AG20443 (cell line): ENCODE measurements at places on chromosomes 5 and 9.

- DNase-seq = no peak
These were observed 39.5 kb downstream of the C9orf152 start for GRCh38 chr9:110168486-110168885.

DNA sequence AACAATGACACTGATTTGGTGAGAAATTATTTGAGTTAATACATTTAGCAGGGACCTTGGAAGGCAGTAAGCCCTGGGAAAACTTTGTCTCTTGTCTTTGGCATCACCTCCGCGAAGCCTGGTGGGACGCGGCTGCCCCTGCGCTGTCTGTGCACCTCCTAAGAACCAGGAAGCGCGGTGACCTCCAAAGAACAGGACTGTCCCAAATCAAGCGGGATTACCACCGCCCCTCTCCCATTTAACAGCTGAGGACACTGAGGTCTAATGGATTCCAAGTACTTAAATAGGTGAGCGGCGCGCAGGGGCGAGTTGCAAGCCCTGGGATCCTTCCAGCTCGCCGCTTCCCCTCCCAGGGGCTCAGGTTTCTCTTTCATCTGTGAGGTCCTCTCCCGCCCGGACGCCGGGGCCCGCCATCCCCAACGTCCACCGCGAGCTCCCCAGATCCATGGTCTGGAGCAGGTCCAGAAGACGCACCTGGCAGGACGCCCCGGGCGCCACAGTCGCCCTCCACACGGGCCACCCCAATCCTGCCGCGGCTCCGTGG is 432 bp downstream of the STARD4 start:
- DNase-seq = peak; percentile 25

GRCh38 chr5:78540335-78541085 is 108.1 kb downstream of the LHFPL2 start:
- no peak for DNase-seq

DNA sequence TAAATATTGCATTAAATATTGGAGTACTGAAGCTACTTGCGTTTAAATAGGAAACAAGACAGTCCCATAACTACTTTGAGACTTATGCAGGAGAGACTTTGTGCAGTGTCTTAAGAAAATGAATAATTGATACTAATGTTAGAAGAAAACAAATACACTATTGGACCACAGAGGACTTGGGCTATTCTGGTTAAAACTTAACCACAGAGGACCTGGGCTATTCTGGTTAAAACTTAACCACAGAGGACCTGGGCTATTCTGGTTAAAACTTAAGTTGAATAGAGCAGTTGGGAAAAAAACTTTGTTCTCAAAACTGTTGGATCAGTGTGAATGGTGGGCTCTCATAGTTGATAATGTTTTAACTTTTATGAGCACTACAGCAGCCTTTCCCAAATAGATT is 141.7 kb downstream of the WDR70 start:
- DNase-seq = no peak

GRCh38 chr9:95840074-95840473 is 35.4 kb upstream of the ERCC6L2 start:
- DNase-seq = no peak

DNA sequence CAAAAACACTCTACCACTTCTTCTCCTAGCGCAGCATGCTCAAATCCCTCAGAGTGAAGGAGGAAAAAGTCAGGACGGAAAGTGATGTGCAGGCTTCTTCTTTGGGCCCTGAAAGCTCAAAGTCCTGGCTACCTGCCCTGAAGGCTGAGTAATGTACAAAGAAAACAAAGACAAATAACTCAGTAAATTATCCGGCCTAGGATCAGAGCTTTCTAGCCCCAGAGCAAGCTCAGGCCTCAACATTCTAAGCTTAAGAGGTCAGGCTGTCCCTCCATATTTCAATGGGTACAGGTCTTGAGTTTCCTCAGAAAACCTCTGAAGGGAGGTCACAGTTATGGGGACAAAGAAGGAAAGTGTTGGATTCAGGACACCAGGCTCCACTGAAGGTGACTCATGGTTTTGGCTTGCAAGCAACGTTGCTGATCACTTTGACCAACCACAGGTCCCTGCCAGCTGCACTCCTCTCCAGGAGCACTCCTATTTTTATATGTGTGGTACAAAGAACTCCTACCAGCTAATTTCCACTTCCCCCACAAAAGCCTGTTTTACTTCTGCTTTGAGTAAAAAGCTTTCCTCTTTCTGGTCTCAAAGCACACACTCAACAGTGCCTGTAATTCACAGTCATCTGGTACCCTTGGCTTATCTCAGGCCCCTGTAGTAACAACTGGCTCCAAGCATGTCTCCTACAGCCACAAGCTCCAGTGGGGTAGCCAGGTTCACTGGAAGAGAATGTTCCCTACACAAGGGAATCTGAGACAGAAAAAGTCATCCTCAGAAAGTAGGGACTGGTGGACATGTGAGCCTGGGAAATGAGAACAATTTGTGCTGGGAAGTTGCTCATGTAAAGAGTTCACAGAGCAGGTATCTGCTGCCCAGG is 115.7 kb downstream of the UGCG start:
- DNase-seq = peak; percentile 88

- peak; percentile 53 for DNase-seq
These were observed 223.5 kb upstream of the TNC start for GRCh38 chr9:115341426-115341825.
